Prostate gland (tissue), 2 donors: ENCODE measurements at places on chromosomes 5 and 9.

DNA sequence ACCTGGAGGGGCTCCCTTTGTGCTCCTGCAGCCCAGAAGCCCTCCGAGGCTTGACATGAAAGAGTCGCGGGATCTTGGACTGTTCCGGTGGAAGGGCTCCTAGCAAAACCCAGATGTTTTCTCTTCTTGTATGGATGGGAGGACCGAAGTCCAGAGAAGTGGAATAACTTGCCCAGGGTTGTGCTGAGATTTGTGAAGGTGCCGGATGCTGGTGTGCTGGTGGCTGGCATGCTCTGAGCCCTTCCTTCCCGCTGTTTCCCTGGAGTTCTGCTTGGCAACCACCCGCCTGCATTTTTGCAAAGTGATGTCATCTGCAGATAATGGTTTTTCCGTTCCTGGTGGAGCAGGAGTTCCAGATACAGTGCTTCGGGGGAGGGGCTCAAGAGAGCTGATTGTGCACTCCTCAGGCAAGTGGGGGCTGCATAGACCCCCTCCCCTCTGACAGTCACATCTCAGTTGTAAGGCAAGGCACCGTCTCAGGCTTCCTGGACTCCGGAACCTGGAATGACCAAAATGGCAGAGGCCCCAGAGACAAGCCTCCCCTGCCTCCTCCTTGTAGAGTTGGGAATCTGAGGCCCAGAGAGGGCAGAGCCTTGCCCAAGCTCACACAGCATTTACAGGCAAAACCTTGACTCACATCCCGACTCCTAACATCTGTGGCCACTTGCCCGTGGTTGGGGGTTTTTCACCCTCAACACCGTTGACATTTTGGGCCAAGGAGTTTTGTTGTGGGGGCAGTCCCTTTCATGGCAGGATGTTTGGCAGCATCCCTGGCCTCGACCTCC lies 157.0 kb downstream of the RGS3 start:
- peak; percentile 73 for DNase-seq

GRCh38 chr9:12413986-12414385 lies 279.2 kb upstream of the TYRP1 start:
- no peak for DNase-seq

- DNase-seq, result no peak
Observed at GRCh38 chr9:133861692-133862091, 123.5 kb upstream of the SARDH start.

DNA sequence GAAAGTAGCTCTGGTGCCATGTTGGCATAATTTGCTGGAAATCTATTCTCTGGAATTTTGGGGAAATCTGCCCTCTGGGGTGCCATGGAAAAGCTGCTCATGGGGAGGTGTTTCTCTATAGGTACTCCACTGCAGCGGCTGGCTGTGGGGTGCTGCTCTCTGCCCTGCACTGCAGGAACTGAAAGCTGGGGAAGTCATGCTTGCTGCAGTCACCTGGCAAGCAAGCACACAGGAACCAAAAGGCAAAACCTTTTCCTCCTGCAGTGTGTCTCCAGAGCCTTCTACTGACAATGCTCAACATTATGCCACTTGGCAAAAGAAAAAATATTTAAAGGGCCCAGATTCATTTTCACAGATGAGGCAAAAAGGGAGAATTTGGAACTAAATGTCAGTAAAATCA lies 25.8 kb upstream of the CARNMT1 start:
- no peak for DNase-seq

- no peak for DNase-seq
Observed at GRCh38 chr9:73182928-73183327, 31.3 kb downstream of the ANXA1 start.

DNA sequence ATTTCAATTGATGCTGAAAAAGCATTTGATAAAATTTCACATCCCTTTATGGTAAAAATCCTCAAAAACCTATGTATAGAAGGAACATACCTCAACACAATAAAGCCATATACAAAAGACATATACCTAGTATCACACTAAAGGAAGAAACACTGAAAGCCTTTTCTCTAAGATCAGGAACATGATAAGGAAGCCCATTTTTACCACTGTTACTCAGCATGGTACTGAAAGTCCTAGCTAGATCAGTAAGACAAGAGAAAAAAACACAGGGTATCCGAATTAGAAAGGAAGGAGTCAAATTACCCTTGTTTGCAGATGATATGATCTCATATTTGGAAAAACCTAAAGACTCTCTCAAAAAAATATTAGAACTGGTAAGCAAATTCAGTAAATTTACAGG lies 350.2 kb upstream of the PDE4D start:
- DNase-seq, result no peak

DNA sequence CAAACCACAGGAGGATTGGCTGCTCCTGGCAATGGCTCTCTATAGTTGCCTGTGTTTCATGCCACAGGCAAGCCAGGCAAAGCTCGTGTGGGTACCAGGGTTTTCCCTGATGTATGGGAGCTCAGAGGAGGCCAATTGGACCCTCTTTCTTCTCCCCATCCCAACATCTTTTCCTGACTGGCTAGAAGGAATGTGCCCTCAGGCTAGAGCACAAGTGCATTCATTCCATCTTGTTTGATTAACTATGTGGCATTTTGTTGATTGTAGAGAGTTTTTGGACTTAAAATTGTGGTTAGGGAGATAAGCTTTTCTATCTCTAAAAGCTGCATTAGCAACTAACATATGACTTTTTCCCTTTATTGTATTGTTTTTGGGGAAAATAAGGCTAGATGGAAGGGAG lies 561.3 kb downstream of the PSAT1 start:
- DNase-seq, result no peak

GRCh38 chr5:51468196-51468595 lies 84.9 kb downstream of the ISL1 start:
- DNase-seq, result no peak

DNA sequence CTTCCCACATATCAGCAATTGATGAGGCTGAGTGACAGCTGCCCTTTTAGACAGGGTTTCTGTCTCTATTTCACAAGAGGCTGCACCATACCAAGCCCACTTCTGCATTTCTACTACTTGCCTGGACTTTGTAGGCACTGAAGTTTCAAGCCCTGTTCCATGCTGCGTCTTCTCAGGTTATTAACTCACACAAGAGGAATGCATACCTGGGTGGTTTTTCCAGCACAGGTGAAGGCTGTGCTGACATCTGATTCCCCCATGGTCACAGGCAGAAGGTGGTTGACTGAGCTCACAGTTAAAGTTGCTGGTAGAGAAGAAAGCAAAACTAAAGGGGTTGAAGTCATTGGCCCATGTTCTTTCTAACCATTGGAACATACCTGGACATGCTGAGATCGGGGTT lies 86.6 kb downstream of the MAMDC2 start:
- no peak for DNase-seq

DNA sequence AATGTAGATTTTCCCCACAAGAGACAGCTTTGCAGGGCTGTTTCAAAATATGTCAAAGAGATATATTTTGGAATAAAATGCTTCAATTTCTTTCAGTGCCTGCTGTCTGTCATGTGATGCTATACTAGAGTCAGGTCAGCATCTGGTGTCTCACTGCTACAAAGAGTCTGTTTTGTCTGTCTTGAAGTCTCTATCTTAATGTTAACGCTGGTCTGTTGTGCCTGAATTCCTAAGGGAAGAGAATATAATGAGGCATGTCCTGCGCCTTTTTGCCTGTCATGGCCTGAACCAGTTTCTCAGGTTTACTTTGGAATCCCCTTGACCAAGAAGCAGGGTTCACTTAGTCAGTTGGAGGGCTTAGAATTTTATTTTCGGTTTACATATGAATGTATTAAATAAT lies 176.4 kb downstream of the PDZD2 start:
- no peak for DNase-seq

GRCh38 chr5:116559673-116560164 lies 14.9 kb downstream of the SEMA6A start:
- no peak for DNase-seq

DNA sequence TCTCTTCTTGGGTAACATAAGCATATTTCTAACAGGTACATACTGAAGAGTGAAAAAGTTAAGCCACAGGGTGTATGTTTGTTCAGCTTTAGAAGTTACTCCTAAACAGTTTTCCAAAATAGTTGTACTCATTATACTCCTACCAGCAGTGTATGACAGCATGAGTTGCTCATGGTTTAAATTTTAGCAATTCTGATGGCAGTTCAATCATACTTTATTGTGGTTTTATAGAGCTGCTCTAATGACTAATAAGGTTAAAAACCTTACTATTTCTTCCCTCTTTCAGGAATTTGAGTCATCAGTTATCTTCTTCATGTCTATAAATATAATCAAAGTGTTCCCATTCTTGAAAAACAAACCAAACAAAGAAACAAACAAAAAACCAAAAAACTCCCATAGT lies 81.5 kb downstream of the CAAP1 start:
- DNase-seq, result no peak

DNA sequence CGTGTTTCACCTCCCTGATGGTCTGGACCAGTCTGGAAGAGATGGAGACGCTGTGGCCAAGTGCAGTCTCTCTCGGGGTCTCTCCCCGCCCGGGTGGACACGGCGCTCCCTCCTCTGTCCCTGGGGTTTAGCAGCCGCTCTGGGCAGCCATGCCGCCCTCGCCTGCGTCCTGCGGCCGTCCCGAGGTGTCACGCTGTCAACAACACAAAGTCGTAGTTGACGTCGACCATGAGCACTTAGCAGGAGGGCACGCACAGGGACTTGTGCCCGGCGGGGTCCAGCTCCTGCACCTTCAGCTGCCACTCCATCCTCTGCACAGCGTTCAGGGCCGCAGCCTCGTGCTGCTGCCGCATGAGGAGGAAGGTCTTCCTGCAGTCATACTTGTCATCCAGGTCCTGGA lies 368.9 kb downstream of the CDH9 start:
- no peak for DNase-seq

- DNase-seq, result no peak
Observed at GRCh38 chr9:324971-325370, 110.3 kb downstream of the DOCK8 start.

GRCh38 chr5:176921714-176922113 lies 22.6 kb upstream of the HK3 start:
- DNase-seq, result no peak

DNA sequence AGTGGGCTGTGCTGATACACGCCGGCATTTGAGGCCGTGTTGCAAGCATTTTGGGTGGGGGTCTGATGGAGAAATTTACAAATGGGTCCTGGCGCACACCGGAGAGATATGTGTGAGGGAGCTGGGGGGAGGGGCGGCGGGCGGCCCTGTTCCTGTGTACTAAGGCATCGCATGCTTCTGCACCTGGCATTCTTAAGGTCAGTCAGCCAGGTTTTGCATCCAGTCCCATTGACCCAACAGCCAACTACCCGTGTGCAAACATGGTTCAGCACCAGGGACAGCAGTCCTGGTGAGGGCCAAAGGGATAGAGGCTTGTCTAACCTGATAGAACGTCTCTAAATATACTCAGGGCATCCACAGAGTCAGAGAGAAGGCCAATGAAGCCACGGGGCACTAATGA lies 839 bp downstream of the GABRG2 start:
- DNase-seq, result no peak

DNA sequence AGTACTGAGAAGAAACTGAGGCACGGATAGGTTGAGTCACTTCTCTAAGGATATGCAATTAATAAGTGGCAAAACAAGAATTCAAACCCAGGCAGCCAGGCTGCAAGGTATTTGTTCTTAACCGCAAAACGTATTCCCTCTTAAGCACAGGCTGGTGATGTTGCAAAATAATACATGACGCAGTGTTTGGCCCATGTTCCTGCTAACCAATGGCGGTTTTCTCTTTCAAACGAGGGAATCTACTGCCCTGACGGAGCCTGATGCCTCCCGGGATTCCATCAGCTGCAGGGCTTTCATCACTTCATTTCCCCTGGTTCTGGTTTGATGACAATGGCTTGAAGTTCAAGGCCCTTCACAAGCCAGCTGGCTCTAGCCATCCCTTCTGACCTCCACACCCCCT lies 154.8 kb downstream of the SLIT3 start:
- no peak for DNase-seq

- no peak for DNase-seq
Observed at GRCh38 chr5:103109277-103109676, 10.7 kb downstream of the GIN1 start.

DNA sequence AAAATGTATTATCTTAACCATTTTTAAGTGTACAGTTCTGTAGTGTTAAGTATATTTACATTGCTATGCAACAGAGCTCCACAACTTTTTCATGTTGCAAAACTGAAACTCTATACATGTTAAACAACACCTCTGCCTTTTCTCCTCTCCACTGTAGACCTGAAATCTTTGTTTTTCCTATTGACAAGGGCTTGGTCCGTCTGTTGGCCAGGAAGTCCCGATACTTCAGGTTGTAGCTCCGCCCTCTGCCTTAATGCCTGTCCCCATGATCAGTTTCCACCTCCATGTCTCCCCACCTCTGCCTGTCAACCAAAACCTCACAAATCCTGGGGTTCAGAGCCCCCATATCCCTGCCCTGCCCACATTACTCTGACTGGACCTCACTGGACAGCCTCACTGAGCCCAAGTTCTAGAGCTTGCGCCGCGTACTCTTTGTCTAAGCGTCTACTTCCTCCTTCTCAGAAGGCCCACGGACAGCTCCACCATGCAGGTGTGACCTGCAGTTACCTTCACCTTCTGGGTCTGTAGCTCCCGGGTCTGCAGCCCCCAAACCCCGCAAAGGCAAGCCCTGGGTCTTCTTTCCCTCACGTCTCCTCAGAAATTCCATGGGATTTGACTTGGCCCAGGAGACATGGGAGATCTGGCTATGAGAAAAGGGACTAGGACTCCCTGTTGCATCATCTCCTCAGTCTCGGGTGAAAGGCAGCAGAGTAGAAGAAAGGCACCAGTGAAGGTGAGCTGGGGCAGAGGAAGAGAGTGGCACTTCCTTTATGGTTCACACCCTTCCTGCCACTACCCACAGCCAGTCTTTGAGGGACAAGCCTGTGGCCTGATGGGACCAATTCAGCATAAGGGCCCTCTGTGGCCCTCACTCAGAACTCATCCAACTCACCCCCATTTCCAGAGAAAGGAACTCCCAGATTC lies 8.0 kb downstream of the GLIPR2 start:
- no peak for DNase-seq
